Stimulated activated CD4-positive, alpha-beta T cell treated with anti-CD3 and anti-CD28 coated beads, Interleukin-4, amount 100 ng/mL, for 1 hour (primary cell): ENCODE measurements at places on chromosomes 6 and 20.

GRCh38 chr6:162198076-162198475 lies 529.5 kb downstream of the PRKN start:
- DNase-seq = no peak

GRCh38 chr6:129671442-129672340 lies 38.3 kb downstream of the ARHGAP18 start:
- peak; percentile 63 for DNase-seq

DNA sequence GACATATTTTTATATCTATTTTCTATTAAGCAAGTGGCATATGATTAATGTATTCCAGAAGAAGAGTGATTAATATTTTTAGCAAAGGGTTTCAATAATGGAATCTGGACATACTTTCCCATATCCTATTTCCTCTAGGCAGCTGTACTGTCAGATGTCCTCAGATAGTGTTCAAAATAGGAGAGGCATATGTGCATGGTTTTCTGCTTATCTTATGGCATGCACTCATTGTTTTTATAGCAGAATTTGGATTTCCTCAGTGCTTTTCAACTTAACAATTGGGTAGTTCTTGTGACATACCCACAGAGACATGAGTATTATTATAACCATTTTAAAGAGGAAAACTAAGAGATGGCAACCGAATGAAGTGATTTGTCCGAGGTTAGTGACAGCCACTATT lies 12.6 kb upstream of the SLC17A5 start:
- no peak for DNase-seq

- no peak for DNase-seq
These were observed 20.0 kb downstream of the TAF4 start for GRCh38 chr20:62045529-62046285.

- no peak for DNase-seq
These were observed 597.5 kb downstream of the TBC1D32 start for GRCh38 chr6:120736740-120737139.

GRCh38 chr6:26607434-26608230 lies 10.9 kb downstream of the ABT1 start:
- DNase-seq = peak; percentile 36

DNA sequence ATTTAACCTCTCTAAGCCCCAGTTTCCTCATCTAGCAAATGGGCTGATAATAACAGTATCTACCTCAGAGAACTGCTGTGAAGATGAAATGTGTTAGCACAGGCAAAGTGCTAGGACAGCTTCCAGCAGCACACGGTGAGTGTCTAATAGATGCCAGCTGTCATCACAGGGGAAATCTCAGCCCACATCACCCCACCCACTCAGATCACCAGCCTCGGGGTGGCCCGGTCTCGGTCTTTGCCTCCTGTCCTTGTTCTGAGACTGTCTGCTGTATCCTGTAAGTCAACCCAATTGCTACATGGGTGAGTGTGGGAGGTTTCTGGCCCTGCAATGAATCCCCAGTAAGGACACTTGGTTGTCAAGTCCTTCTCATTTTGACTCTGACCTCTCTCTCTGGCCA lies 99.5 kb upstream of the ZNFX1 start:
- no peak for DNase-seq

GRCh38 chr6:40293060-40293459 lies 294.1 kb downstream of the LRFN2 start:
- DNase-seq = no peak

DNA sequence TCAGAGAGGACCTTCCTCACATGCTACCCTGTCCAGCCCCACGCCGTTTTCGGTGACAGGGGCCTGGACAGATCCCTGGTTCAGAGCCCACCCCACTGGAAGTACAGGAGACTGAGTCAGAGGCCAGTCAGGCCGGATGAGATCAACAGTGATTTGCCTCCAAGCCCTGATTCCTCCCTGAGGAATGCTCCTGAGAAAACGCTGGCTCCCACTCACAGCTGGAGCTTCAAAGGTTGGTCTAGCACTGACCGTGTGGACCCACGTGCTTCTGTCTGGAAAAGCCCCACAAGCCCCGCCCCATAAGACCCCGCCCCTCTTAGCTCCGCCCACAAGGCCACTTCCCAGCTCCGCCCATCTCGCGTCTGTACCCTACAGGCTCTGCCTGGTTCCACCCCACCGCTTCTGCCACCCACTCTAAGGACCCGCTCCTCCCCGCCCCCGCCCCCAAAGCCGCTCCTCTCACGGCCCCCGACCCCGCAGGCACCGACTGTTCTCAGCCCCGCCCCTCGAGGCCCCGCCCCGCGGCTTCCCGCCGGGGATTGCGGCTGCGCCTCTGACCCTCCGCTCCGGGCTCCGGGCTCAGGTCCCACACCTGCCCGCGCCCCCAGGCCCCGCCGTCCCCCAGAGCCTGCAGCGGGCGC lies 64.9 kb upstream of the BHLHE23 start:
- DNase-seq = peak; percentile 41

GRCh38 chr6:111944541-111944940 lies 71.3 kb upstream of the FYN start:
- DNase-seq = no peak

- no peak for DNase-seq
These were observed 10.0 kb downstream of the CITED2 start for GRCh38 chr6:139364302-139364981.

DNA sequence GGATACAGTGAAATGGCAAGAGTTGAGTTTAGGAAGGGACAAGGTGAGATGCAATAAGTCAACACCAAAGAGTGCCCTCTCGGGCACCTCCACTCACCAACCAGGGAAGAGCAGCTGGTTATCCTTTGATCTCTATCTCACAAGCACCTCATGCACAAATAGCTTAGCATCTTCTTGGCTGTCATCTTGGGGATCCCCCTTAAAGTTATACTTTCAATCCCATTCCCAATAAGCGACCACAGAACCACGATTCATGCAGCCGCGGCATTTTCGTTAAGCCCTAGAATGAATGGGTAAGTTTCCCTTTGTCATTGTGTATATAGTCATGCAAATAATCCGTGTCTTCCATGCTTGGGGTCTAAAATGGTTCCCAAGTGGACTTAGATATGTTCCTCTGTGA lies 73.5 kb downstream of the ADTRP start:
- DNase-seq = no peak

DNA sequence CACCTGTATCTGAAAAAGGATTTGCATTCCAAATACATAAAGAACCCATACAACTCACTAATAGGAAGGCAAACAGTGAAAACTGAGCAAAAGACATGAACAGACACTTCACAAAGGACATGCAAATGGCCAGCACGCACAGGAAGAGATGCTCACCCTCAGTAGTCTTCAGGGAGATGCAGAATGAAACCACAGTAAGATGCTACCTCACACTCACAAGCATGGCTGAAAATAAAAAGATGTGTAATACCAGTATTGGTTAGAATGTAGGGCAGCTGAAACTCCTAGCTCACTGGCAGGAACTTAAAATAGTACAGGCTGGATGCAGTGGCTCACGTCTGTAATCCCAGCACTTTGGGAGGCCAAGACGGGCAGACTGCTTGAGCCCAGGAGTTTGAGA lies 64.6 kb downstream of the SNX5 start:
- DNase-seq = no peak

GRCh38 chr6:87714093-87714842 lies 12.2 kb upstream of the AKIRIN2 start:
- no peak for DNase-seq

GRCh38 chr6:132404736-132405135 lies 3.5 kb upstream of the MOXD1 start:
- DNase-seq = no peak

DNA sequence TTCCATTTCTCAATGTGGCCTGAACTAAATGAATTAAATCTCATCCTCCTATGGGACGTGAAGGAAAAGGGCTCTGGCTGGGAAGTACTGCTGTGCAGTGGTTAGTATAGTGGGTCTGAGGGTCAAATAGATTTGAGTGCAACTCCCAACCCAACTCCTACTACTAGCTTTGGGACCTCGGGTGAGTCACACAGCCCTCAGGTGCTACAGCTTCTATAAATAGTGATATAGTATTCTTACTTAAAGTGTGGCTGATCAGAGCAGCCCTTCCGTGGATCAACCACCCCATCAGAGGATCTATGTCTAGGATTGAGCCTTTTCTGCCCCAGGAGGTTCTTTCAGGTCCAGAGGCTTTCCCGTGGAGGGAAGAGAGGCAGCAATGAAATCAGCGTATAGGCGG lies 904 bp upstream of the UST start:
- no peak for DNase-seq

GRCh38 chr6:7110092-7110792 lies 2.5 kb downstream of the RREB1 start:
- no peak for DNase-seq

DNA sequence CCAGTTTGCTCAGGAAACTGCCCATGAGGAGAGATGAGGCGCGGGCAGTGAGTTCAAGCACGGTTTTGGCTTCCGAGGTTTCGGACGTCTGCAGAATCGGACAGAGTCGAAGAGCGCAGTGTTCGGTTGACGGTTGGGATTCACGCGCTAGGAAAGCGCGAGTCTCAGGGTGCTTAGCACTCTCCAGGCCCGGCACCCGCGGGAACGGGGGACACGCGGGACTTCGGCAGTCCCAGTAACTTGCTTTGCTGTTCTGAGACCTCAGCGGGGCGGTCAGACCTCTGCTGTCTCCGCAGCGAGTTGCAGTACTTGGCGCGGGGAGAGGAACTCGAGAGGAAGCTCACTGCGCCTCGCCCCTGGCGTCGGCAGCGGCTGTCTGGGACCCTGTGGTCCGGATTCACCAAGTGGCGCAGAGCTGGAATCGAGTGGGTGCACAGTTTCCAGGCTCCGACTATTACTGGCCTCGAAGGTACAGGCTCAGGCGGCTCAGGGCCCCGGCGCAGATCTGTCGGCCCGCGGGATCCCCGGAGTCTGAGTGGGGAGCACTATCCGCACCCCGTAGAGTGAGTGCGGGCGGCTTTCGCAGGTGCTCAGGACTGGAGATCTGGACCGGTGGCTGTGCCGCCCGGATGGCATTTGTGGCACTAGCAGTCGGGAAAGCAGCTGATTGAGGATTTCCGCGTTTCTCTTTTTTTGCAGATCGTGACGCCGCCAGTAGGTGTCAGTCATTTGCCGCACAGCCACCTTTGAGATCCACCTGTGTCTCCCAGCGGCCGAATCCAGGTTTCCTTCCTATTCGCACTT lies at the start of gene POM121L2:
TSS of gene POM121L2 (minus strand) at position 128 of the 804 bp plus-strand sequence. CDS start at position 25, 103 bp downstream.
- peak; percentile 60 for DNase-seq

- DNase-seq = no peak
These were observed 4.7 kb downstream of the ADA start for GRCh38 chr20:44646641-44647274.

DNA sequence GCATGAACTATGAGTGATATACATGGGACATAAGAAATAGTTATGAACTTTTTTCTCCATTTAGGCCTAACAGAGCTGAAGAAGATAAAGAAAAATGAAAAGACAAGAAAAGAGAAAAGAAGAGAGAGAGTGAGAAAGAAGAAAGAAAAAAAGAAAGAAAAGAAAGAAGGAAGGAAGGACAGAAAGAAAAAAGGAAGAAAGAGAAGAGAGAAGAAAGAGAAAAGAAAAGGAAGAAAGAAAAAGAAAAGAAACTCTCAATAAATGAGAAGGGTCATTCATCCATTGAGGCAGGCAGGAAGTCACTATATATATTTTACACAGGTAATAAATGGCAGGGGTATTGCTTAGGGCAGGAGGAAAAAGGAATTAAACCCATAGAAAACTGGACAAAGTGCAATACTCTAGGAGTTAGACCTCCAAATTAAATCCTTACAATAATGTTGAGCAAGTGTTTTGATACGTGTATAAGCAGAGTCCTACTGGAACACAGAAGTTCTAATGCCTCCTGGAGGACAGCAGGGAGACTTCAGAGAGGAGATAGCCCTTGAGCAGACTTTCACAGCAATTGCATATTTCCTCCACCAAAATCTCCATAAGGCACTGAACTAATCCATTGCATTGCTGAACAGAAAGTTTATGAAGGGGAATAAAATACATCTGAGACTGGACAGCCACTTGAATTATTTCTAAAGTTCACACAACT lies 86.4 kb upstream of the TENT5A start:
- DNase-seq = no peak

DNA sequence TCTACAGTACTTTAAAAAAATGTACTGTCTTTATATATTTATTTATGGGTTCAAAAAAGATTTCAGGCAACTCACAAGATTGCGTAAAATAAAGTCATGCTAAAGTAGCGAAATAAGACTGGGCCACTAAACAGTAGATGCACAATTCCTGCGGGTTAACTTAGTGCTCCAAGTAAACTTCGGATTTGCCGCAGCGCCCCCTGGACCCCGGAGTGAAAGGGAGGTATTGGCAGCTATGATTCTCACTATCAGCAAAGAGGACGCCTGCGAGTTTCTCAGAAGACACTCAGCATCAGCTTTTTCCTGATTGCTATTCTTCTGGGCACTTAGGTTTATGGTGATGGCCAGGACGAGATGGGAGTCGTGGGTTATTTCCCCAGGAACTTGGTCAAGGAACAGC lies 1.4 kb downstream of the OTOR start:
- no peak for DNase-seq

DNA sequence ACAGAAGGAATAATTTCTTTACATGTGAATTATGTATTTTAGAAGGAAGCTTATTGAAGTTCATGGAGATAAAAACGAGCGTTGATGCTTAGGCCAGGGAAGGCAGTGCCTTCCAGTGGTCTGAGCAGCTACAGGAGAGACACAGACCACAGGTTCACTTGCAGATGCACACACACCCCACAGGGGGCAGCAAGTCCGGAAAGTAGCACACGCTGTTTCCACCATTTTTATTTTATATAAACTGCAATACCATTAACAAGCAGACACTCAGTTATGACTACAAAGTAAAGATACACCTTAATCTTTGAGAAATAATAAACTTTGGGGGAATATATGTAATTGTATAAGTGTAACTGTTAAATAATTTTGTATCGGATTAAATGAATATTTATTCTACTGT lies 13.5 kb upstream of the DACT2 start:
- no peak for DNase-seq

DNA sequence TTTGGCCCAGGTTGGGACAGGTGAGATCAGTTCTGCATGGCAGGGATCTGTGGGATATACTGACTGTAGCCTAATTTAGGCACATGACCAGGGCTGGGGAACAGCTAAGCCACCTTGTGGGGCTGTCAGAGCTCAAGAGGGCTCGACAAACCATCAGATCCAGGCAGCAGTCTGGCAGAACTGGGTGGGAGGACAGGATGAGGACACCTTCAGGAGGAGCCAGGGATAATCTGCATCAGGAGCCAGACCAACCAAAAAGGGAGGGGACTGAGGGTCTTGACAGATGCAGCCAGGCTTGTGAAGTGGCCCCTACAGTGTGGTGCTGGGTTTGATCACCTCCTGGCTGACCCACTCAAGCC lies 123.4 kb downstream of the MAFB start:
- DNase-seq = no peak

GRCh38 chr6:72132851-72133250 lies 246.5 kb downstream of the RIMS1 start:
- DNase-seq = no peak

GRCh38 chr6:54094293-54094692 lies 16.9 kb upstream of the MLIP start:
- no peak for DNase-seq

- no peak for DNase-seq
These were observed 191.3 kb upstream of the ARID1B start for GRCh38 chr6:156585859-156586258.
